EL (cell line): ENCODE measurements at places on chromosomes 3 and 15.
A peak's percentile ranks its signal among the peaks of the same experiment; 100 is the strongest.

DNA sequence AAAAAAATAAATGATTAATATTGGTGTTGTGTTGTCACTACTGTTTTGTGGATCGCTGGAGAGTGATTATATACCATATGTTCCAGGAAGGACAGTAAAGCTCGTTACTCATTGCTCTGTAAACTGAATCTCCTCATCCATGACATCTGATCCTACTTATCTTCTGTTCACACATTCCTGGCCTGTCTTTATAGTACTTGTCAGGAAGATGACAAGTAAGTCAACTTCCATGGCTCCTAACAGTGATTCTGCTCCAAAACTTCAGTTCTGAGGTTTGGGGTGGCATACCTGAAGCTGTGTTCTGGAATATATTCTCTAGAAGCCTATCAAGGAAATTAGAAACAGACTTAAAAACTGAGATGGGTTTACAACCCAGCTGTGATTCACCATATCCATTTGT lies 288.9 kb downstream of the ZBBX start:
- no peak for DNase-seq

- DNase-seq: peak; percentile 46
Measured at GRCh38 chr3:107943786-107944523, 146.9 kb downstream of the CD47 start.

DNA sequence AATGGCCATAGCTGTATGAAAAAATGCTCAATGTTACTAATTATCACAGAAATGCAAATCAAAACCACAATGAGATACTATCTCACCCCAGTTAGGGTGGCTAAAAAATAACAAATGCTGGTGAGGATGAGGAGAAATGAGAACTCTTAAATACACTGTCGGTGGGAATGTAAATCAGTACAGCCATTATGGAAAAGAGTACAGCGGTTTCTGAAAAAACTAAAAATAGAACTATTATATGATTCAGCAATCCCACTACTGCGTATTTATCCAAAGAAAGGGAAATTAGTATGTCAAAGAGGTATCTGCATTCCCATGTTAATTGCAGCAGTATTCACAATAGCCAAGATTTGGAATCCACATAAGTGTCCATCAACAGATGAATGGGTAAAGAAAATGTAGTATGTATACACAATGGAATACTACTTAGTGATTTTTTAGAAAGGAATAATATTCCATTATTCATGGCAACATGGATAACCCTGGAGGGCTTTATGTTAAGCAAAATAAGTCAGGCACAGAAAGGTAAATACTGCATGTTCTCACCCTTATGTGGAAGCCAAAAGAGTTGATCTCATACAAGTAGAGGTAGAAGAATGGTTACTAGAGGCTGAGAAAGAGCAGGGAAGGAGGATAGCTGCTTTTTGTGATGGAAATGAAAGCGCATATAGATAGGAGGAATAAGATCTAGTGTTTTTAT lies 35.0 kb downstream of the SERP1 start:
- DNase-seq: no peak

- peak; percentile 81 for DNase-seq
Measured at GRCh38 chr3:124260206-124260915, 268.4 kb upstream of the ROPN1 start.

GRCh38 chr3:60316121-60316797 lies 935.0 kb downstream of the FHIT start:
- DNase-seq: no peak

GRCh38 chr15:95127356-95127755 lies 896.0 kb downstream of the MCTP2 start:
- peak; percentile 44 for DNase-seq

DNA sequence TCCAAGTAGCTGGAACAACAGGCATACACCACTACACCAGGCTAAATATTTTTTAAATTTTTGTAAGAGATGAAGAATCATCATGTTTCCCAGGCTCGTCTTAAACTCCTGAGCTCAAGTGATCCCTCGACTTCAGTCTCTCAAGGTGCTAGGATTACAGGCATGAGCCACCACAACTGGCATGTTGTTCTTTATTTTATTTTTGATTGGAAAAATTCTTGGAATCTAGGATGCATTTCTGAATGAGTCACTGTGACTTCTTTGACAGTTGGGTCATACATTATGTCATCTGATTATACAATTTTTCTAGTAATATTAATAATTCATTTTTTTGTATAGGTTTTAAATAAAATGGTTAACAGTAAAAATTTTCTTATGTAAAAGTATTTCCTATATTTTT lies 870.2 kb downstream of the SI start:
- no peak for DNase-seq

DNA sequence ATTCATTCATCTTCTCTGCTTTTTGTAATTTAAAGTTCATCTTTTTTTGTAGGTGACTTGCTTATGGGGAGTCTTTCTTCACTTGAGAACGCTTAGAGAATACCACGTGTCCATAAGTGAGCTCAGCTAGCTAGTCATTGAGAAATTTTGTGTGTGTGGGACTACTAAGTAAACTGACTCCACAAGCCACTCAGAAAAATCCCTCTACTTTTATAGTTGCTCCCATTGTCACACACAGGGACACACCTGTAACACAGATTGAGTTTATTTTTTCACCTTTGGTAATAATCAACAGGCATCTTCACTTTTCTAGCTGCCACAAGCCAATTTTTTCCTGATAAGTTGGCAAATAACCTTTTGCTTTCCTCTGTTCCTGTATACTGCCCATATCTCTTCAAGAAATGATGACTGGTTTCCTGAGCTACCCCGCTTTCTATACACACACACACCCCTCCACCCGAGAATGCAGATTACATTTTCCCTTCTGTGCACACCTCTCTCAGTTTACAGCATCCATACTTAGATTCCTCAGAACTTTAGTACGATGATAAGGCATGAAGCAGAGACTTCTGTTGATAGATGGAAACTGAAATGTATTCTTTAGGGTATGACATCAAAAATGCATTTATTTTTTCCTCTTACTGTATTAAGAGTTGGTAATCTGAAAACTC lies 4.6 kb downstream of the TSC22D2 start:
- peak; percentile 71 for DNase-seq

DNA sequence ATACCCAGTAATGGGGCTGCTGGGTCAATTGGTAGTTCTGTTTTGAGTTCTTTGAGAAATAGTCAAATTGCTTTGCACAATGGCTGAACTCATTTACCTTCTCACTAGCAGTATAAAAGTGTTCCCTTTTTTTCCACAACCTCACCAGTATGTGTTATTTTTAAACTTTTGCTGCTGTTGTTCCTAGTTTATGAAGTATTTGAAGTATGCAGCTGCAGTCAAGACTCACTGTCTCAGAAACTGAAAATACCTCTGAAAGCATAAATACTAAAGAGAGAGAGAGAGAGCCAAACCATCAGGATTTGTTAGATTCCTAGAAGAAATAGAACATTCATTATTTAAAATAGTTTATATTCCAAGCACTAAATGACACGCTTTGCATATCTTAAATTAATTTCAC lies 764.2 kb downstream of the NTRK3 start:
- no peak for DNase-seq

GRCh38 chr3:81462921-81463320 lies 298.5 kb downstream of the GBE1 start:
- no peak for DNase-seq

GRCh38 chr15:39094116-39094515 lies 486.8 kb upstream of the THBS1 start:
- no peak for DNase-seq

DNA sequence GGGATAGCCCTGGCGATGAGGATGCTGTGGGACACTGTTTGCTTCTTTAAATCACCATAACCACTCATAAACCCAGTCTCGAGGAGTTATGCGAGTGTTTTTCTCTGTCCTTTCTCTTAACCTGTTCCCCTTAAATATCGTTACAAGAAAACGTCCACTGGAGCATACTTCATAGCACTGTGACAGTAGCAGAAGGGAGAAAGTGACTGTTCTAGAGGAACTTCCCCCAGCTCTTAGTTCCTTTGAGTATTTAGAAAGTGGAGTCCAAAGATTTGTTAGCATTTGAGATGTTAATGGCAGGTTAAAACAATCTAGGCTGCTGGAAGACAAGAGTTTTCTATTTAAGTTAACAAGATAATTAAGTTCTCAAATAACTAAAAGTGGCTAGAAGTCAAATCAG lies 142.0 kb downstream of the GADL1 start:
- DNase-seq: no peak

DNA sequence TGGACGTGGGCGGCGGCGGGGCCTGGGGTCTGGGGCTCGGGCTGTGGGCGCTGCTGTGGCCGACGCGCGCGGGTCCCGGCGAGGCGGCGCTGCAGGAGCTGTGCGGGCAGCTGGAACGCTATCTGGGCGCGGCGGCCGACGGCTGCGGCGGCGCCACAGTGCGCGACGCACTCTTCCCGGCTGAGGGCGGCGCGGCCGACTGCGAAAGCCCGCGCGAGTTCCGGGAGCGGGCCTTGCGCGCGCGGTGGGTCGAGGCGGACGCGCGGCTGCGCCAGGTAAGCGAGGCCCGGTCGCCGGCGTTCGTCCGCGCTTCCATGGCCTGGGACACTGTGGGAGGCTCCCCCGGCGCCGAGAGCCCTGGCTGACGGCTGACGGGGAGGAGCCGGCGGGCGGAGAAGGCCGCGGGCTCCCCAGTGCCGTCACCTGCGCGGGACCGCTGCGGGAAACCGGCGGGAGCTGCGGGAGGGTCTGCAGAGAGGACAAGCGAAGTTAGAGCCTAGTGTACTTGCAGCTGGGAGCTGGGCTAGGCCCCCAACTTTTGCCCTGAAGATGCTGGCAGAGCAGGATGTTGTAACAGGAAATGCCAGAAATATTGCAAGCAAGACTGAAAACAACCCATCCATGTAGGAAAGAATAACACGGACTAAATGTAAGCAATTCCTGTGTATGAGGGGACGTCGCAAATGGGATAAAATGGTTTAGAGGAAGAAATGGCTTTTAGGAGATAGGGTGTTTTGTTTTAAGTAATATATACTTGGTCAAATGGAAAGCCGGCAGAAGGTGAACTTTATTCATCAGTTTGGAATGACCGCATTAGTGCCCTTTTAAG lies 847 bp downstream of the WHAMM start:
- peak; percentile 72 for DNase-seq

GRCh38 chr3:49378249-49378895 lies 20.2 kb upstream of the GPX1 start:
- DNase-seq: peak; percentile 89

GRCh38 chr3:128007033-128007424 lies 45.2 kb upstream of the SEC61A1 start:
- no peak for DNase-seq

DNA sequence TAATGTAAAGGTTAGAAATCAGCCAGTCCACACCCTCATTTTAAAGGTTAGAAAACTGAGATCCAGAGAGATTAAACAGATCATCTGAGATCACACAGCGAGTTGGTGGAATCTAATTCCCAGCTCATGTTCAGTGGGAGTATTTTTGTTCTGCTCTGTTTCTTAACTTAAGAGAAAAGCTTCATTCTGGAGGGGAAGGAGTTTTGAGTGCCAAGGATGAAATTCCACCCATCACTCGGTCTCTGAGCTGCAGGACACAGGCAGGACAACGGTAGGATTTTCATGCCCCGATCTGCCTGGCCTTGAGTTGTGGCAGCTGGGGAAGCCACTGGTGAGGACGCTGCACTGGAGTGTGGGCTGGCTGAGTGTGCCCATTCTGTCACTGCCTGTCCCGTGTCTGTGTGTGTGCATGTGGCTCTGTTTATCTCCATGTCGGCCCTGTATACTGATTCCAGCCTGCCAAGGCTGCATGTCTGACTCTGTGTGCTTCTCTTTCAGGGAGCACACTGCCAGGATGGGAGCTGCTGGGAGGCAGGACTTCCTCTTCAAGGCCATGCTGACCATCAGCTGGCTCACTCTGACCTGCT lies 94.3 kb downstream of the CEMIP start:
- DNase-seq: no peak

GRCh38 chr3:52121813-52122212 lies 32.4 kb downstream of the POC1A start:
- DNase-seq: no peak

- peak; percentile 51 for DNase-seq
Measured at GRCh38 chr15:38373016-38373415, 80.9 kb upstream of the FAM98B start.

GRCh38 chr15:65032801-65033537 lies 3.5 kb upstream of the MTFMT start:
- DNase-seq: peak; percentile 79

GRCh38 chr3:162863579-162863978 lies 1367.0 kb downstream of the OTOL1 start:
- no peak for DNase-seq

DNA sequence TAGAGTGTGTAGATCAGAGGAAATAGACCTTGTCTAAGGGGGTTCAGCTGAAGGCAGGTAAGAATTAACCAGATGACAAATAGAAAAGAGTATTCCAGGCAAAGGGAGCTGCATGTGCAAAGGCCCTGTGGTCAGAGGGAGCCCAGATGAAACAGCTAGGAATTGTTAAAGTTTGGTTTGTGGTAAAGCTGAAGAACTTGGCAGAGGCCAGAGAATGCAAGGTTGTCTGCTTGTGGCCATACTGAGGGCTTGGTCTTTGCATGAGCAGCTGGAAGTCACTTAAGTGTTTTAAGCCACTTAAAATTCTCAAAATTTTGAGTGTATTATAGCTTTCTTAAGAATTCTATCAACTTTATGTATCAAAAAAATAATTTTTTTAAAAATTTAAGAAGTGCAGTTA lies 116.5 kb downstream of the NEK10 start:
- no peak for DNase-seq

DNA sequence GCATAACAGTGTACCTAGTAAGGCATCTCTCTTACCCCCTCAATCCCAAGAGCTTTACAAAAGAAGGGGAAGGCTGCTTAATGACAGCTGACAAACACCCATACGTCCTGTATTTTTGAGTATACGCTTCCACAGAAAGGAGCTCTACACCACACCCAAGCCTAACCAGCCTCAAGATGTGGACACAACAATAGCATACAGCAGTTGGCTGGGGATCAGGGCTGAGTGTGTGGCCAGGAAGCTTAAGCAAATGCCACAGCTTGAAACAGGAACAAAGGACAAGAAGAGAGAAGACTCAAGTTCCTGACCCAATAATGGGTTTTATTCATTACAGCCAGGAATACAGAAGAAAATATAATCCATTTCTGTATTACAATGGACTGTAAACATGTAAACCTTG lies 6.9 kb downstream of the HEXA start:
- no peak for DNase-seq

- no peak for DNase-seq
Measured at GRCh38 chr3:186368176-186368575, 6.1 kb upstream of the DGKG start.

DNA sequence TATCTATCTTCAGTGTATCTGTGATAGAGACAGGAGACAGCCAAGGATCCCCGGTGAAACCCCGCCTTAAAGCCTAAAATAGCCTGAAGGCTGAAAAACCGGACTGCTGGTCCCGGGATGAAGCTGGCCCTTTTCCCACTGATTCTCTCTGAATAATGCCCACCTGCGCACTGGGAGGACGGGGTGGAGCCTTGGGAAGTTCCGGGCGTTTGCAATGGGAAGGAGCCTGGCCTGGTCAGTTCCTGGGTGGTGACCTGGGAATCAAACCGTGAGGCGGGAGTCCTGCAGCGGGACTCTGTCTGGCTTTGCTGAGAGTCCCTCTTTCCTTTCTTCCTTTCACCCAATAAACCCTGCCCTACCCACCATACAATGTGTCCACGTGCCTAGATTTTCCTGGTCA lies 157.9 kb downstream of the C3orf38 start:
- no peak for DNase-seq

GRCh38 chr3:176587089-176587488 lies 610.2 kb downstream of the TBL1XR1 start:
- no peak for DNase-seq

GRCh38 chr3:16406579-16406978 lies 106.9 kb downstream of the RFTN1 start:
- DNase-seq: no peak
